ENCODE measurements at places on chromosomes 1 and 21. TPM values are rescaled to one million over a fixed set of nuclear protein-coding genes. Genes with fewer than 3 reads are reported as not detected.

The IARS2 gene
- 74.2 TPM for total RNA-seq

The GBP5 gene
- 7.3 TPM for total RNA-seq

The C1QB gene
- 554 TPM for total RNA-seq

The WNT3A gene
- not detected for total RNA-seq

The ACTL8 gene
- not detected for total RNA-seq

DNA sequence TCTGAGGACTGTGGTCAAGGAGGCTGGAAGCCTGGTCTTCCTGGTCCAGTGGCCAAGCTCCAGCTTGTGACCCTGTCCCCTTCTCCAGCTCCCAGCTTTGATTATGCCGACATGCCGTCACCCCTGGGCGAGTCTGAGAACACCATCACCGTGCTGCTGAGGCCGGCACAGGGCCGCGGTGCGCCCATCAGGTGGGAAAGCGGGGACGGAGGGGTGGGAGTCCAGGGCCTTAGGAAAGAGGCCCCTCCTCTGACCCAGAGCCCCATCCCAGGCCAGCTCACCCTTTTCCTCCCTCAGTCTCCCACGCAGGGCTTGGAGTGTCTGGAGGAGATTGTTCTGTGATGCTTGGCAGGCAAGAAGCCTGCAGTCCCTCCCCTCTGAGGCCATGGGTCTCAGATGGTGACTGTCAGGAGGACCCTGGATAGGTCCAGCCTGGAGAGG is 43.6 kb downstream of the PTPRU start:
- DNase-seq = no peak

DNA sequence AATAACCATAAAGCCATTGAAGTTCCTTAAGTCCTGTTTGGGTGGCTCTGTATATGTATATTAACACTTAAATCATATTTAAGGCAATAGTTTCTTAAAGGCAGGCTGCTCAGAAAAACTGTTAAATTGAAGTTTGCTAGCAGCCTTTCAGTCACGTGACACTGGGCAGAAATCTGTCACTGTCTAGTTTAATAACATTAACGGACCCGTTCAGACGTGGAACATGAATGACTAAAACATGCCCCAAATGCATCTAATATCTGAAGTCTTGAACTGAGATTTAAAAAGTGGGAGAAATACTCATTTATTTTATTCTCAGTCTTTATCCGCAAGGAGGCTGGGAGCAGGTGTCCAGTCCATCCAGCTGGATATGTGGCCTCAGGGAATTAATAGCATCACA is 3.3 kb upstream of the SPATA1 start:
- no peak for DNase-seq

DNA sequence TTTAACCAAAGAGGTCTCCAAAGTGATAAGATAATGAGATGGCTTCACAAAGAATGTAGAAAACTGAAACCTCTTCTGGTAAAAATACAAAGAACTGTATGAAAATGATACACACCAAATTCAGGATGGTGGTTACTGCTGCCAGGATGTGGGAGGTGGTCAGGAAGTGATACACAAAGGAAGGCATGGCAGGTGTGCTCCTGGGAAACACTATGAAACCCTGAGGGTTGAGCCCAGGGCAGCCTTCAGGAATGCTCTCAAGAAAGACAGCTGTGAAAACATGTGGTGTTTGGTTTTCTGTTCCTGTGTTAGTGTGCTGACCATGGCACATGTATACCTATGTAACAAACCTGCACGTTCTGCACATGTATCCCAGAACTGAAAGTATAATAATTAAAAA is 109.3 kb downstream of the NTNG1 start:
- no peak for DNase-seq

DNA sequence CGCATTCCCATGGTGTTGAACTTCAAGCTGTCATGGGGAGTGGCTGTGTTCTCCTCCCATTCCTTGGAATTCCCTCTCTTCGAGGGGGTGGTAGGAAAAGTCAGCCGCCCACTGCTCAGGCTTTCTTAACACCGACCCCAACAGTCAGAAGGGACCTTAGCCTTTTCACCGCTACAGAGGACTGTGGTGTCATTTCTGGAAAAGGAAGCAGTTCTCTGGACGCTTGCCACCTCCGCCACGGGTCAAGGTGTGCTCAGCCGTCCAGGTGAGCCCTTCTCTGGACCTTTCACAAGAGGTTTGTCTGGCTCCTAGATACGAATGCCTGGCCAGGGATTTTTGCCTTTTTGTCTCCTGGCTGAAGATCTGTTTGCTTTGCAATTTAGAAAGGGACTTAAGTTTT is 31.8 kb downstream of the CLIC6 start:
- no peak for DNase-seq

GRCh38 chr21:36135391-36136102 is 668 bp downstream of the CBR3 start:
- DNase-seq = peak; percentile 40

Data from adrenal gland (tissue), 19 donors.